ENCODE measurements at places on chromosomes 13 and 19. TPM values are rescaled to one million over a fixed set of nuclear protein-coding genes. Genes with fewer than 3 reads are reported as not detected.
A peak's percentile ranks its signal among the peaks of the same experiment; 100 is the strongest.

DNA sequence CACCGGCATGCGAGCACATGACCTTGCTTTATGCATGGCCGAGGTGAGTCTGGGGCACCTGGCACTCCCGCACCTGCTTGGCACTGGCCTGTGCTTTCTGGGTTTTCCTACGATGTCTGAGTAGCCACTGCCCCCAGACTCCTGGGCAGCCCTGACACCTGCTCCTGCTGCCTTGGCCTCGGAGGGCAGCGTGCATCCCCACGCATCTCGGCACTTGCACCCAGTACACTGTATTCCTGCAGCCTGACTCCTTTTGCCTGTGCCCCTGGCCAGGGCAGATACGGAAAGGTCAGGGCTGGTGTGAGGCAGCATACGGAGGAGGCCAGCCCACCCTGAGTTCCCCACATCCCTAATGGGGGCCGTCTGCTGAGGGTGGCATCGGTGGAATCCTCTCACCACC is 340.6 kb downstream of the TEX29 start:
- no peaks in the 10 kb centered on the region for H3K27me3 ChIP-seq
- no peaks in the 10 kb centered on the region for H3K36me3 ChIP-seq

- H3K4me1 ChIP-seq: no peaks in the 10 kb centered on the region
- H3K36me3 ChIP-seq: no peaks in the 10 kb centered on the region
- DNase-seq: no peak
- H3K4me3 ChIP-seq: no peak overlapping the region
- H3K27me3 ChIP-seq: no peaks in the 10 kb centered on the region
Measured at GRCh38 chr13:34294483-34295129, 476.7 kb downstream of the RFC3 start.

DNA sequence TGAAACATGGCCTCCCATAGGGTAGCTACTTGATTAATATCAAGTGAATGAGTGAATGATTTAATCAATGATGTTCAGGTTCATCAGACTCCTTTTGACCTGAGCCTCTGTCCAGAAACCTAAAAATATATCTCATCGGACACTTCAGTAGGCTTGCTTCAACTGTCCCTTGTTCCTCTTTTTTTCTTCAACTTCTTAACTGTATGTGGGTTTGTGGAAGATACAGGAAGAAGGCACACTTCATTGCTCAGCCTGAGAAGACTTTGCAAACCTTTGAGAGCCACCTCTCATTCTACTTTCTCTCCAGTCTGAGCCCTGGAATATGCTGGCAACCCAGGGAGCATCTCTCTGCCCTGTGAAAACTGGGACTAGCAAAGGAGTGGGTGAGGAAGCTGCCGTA is 557.0 kb downstream of the FGF9 start:
- no peaks in the 10 kb centered on the region for H3K4me1 ChIP-seq
- no peaks in the 10 kb centered on the region for H3K27me3 ChIP-seq
- H3K4me3 ChIP-seq: no peak overlapping the region
- no peak overlapping the region for H3K27ac ChIP-seq

GRCh38 chr13:24007979-24008620 is 110.8 kb upstream of the C1QTNF9B start:
- H3K36me3 ChIP-seq: no peaks in the 10 kb centered on the region
- H3K27ac ChIP-seq: no peak overlapping the region
- H3K27me3 ChIP-seq: no peaks in the 10 kb centered on the region
- H3K4me1 ChIP-seq: no peaks in the 10 kb centered on the region
- no peak for DNase-seq

- peaks cover 5% of the 10 kb centered on the region for H3K4me1 ChIP-seq
- H3K27ac ChIP-seq: no peak overlapping the region
- no peaks in the 10 kb centered on the region for H3K36me3 ChIP-seq
- no peak for DNase-seq
- H3K4me3 ChIP-seq: no peak overlapping the region
Measured at GRCh38 chr19:48659768-48660167, 13.0 kb downstream of the NTN5 start.

GRCh38 chr19:5996623-5997320 is 18.8 kb upstream of the RANBP3 start:
- peaks cover 9% of the 10 kb centered on the region for H3K4me1 ChIP-seq
- no peak overlapping the region for H3K4me3 ChIP-seq
- DNase-seq: no peak
- no peaks in the 10 kb centered on the region for H3K36me3 ChIP-seq

GRCh38 chr13:97321101-97321500 is 99.0 kb downstream of the MBNL2 start:
- DNase-seq: no peak
- H3K36me3 ChIP-seq: no peaks in the 10 kb centered on the region
- H3K4me3 ChIP-seq: no peak overlapping the region
- no peak overlapping the region for H3K27ac ChIP-seq
- H3K4me1 ChIP-seq: no peaks in the 10 kb centered on the region
- H3K27me3 ChIP-seq: no peaks in the 10 kb centered on the region

TNNT1 gene
- total RNA-seq: not detected

SIGLECL1 gene
- not detected for total RNA-seq

IZUMO2 gene
- not detected for total RNA-seq

ADGRE1 gene
- not detected for total RNA-seq

DNA sequence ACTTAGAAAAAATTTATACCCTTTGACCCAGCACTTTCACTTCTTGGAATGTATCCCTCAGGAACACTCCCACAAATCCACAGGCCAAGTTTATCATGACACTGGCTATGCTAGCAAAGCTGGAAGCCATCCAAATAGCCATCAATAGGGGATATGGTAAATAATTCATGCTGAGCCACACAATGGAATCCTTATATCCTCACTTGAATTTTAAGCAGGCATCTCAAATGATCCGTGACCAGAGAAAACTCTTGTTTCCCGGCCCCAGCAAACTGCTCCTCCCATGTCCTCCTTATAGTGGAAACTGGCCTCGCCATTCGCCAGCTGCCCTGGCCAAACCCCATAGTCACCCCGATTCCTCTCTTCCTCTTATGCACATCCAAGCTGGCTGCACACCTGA is 37.6 kb downstream of the GRIK5 start:
- H3K36me3 ChIP-seq: no peaks in the 10 kb centered on the region
- no peak overlapping the region for H3K4me3 ChIP-seq
- H3K27ac ChIP-seq: no peak overlapping the region
- DNase-seq: no peak

FPR3 gene
- 2.7 TPM for total RNA-seq

ZNF628 gene
- total RNA-seq: 20.4 TPM

DNA sequence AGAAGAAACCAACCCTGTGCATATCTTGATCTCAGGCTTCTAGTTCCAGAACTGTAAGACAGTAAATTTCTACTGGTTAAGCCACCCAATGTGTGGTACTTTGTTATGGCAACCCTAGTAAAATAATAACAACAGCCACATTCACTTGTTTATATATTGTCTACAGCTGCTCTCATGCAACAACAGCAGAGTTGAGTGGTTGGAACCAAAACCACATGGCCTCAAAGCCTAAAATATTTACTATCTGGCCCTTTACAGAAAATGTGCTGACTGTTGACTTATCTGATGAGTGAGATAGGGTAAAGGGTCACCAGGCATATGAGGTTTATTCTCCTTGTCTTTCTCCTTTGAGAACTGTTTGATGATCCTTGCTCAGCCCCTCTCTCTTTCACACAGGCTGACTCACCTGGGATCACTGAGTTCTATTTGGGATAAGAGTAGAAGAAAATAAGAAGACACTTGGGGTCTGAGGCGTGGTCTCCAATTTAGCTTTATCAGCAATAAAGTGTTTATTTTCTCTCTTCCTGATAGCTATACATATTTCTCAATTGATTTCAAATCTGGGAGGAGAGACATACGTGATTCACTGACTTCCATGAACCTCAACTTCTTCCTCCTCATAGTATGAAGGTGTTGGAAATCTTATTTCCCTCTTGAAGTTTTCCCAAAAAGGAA is 227.5 kb upstream of the STARD13 start:
- no peak overlapping the region for H3K4me3 ChIP-seq
- H3K4me1 ChIP-seq: no peaks in the 10 kb centered on the region
- no peak overlapping the region for H3K27ac ChIP-seq

DNA sequence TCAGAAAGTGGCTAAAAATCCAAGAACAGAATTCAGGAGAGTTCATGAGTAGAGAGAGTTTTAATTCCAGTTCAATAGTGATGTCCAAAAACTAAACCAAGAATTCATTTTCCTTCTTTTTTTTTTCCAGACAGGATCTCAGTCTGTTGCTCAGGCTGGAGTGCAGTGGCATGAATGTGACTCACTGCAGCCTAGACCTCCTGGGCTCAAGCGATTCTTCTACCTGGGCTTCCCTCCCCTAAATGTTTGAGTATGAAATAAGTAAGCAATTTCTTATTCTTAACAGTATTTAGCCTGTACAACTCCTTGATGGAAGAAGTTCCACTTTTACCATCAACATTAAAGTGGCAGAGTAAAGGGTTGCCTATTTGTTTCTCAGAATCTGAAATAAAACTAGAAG is 3.8 kb downstream of the COMMD6 start:
- no peaks in the 10 kb centered on the region for H3K36me3 ChIP-seq
- no peaks in the 10 kb centered on the region for H3K4me1 ChIP-seq
- H3K27me3 ChIP-seq: no peaks in the 10 kb centered on the region
- H3K4me3 ChIP-seq: no peak overlapping the region
- no peak overlapping the region for H3K27ac ChIP-seq

GRCh38 chr19:45071969-45072790 is 4.1 kb downstream of the ZNF296 start:
- DNase-seq: no peak
- H3K27me3 ChIP-seq: no peaks in the 10 kb centered on the region
- no peaks in the 10 kb centered on the region for H3K36me3 ChIP-seq
- no peak overlapping the region for H3K4me3 ChIP-seq
- H3K27ac ChIP-seq: no peak overlapping the region

DNA sequence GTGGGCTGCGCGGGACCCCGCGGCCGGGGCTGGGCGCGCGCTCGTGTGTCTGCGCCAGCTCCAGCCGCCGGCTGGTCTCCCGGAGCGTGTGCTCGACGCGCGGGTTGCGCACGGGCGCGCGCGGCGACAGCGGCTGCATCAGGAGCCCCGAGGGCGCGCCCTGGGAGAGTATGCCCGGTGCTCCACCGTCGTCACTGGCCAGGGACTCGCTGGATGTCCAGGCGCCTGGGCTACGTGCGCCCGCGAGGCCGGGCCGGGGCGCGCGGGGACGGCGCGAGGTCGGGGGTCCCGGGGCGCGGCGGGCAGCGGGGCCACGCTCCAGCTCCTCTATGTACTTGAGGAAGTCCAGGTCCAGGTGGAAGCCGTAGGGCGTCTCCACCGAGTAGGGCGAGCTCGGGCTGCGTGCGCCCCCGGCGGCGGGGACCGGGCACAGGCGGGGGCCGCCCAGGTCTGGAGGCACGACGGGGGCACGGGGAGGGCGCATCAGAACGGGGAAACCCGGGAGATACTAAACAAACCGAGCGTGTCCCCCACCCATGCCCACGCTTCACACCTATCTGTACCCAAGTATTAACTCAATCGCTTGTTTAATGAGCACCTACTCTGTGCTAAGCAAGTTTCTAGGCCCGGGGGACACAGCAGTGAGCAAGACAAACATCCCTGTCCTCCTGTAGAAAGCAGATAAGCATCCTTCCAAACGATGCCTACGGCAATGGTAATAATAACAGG is 7.6 kb downstream of the KANK3 start:
- no peak for DNase-seq
- H3K27ac ChIP-seq: no peak overlapping the region
- peaks cover 26% of the 10 kb centered on the region for H3K4me1 ChIP-seq
- no peaks in the 10 kb centered on the region for H3K36me3 ChIP-seq

GRCh38 chr13:97231829-97232196 is 9.7 kb downstream of the MBNL2 start:
- peaks cover 4% of the 10 kb centered on the region for H3K4me1 ChIP-seq
- H3K36me3 ChIP-seq: no peaks in the 10 kb centered on the region
- no peak overlapping the region for H3K27ac ChIP-seq
- H3K4me3 ChIP-seq: no peak overlapping the region
- no peaks in the 10 kb centered on the region for H3K27me3 ChIP-seq

DNA sequence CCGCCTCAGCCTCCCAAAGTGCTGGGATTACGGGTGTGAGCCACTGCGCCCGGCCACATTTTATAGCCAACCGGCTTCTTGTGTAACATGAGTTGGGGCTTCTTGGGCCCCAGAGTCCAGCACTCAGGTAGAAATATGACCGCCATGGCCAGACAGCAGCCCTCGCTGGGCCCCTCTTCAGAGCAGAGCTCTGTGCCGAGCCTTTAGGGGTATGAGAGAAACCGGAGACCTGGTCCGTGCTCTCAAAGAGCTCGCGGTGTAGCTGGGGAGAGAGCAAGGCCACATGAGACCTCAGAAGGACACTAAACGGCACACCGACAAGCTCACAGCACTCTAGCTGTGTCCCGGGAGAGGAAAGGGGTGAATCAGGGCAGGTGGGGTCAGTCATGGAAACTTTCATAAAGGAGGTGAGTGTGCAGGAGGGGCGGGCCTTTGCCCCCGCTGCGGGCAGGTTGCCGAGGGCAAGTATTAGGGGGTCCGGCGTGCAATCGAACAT is 15.8 kb downstream of the ACTN4 start:
- peaks cover 14% of the 10 kb centered on the region for H3K4me1 ChIP-seq
- H3K4me3 ChIP-seq: no peak overlapping the region
- H3K27me3 ChIP-seq: no peaks in the 10 kb centered on the region
- H3K27ac ChIP-seq: peak overlapping the region; percentile 77
- H3K36me3 ChIP-seq: no peaks in the 10 kb centered on the region

- no peaks in the 10 kb centered on the region for H3K4me1 ChIP-seq
- H3K27ac ChIP-seq: no peak overlapping the region
- H3K36me3 ChIP-seq: no peaks in the 10 kb centered on the region
- H3K27me3 ChIP-seq: no peaks in the 10 kb centered on the region
- no peak for DNase-seq
Measured at GRCh38 chr13:53197424-53197823, 168.8 kb downstream of the OLFM4 start.

TEX101 gene
- total RNA-seq: not detected

DNA sequence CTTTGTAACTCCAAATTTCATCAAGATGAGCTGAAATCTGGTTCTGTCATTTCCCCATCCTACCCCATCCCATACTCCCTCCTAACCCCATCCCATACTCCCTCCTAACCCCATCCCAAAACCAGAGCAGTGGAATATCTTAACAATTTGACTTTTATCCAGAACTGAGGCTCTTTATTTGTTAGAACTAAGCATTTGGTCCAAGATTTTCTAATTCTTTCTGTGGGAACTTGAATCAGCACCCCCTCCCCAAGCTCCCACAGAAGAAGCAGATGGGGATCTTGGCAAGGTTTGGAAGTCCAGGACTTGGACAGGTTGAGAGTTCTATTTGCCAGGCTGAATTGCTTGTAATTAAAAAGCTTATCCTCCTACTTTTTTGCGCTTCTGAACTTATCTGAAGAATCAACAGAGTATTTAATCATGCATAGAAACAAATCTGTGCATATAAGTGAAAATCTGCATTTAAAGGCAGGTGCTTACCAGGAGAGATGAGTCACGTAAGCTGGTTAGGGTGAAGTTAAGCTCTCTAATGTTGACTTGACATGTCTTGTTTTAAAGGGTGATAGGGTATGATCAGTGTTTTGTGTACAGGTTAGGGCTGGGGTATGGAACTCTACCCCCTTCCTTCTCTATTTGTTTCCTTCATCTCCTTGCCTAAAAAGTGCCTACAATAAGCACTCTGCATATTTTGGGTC is 111.1 kb downstream of the COG6 start:
- H3K4me1 ChIP-seq: no peaks in the 10 kb centered on the region
- DNase-seq: no peak
- no peak overlapping the region for H3K27ac ChIP-seq
- no peak overlapping the region for H3K4me3 ChIP-seq
- no peaks in the 10 kb centered on the region for H3K27me3 ChIP-seq
- no peaks in the 10 kb centered on the region for H3K36me3 ChIP-seq

Measured in Peyer's patch (tissue), 4 donors.